ENCODE measurements at places on chromosomes 7 and 10. TPM values are rescaled to one million over a fixed set of nuclear protein-coding genes. Genes with fewer than 3 reads are reported as not detected.

- no peaks in the 10 kb centered on the region for H3K4me1 ChIP-seq
- H3K27me3 ChIP-seq = no peaks in the 10 kb centered on the region
- no peak overlapping the region for H3K27ac ChIP-seq
- DNase-seq = no peak
- no peaks in the 10 kb centered on the region for H3K36me3 ChIP-seq
Observed at GRCh38 chr7:4939971-4940728, 18.8 kb downstream of the MMD2 start.

Gene LLCFC1
- not detected for total RNA-seq

- H3K4me3 ChIP-seq = no peak overlapping the region
- H3K4me1 ChIP-seq = peaks cover 6% of the 10 kb centered on the region
- H3K36me3 ChIP-seq = no peaks in the 10 kb centered on the region
- DNase-seq = peak; percentile 26
- no peak overlapping the region for H3K27ac ChIP-seq
- H3K27me3 ChIP-seq = no peaks in the 10 kb centered on the region
Observed at GRCh38 chr10:75097666-75098285, 13.7 kb upstream of the SAMD8 start.

DNA sequence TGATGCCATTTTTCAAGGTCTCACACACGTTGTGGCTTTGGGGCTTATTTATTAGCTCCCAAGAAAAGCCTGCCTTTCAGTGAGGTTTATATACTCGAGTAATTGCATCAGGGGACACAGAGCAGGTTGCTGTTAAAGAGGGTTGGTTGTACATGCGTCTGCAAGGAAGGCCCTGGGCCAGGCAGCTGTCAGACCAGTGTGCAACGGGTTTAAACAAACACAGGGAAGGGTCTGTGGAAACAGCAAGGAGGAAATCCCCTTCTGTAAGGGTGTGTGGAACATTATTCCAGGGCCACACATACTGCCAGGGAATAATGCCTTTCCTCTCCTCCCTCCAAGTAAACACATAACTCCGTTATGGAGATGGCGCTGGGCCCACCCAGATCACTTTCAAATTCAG is 1.7 kb upstream of the CHST15 start:
- DNase-seq = no peak
- no peaks in the 10 kb centered on the region for H3K36me3 ChIP-seq
- peaks cover 33% of the 10 kb centered on the region for H3K27me3 ChIP-seq
- H3K4me1 ChIP-seq = no peaks in the 10 kb centered on the region
- H3K4me3 ChIP-seq = no peak overlapping the region

Gene CPA2
- not detected for total RNA-seq

- DNase-seq = peak; percentile 24
- 0 out of 2 replicates have a peak, but pooled peaks cover 2% of the 10 kb centered on the region for H3K4me1 ChIP-seq
- no peak overlapping the region for H3K27ac ChIP-seq
- H3K36me3 ChIP-seq = no peaks in the 10 kb centered on the region
- peaks cover 12% of the 10 kb centered on the region for H3K27me3 ChIP-seq
Observed at GRCh38 chr10:33735464-33735923, 401.0 kb upstream of the NRP1 start.

- H3K27me3 ChIP-seq = no peaks in the 10 kb centered on the region
- H3K4me1 ChIP-seq = peaks cover 11% of the 10 kb centered on the region
- no peaks in the 10 kb centered on the region for H3K36me3 ChIP-seq
- no peak overlapping the region for H3K27ac ChIP-seq
- DNase-seq = no peak
- H3K4me3 ChIP-seq = no peak overlapping the region
Observed at GRCh38 chr10:78771260-78771659, 297.5 kb upstream of the ZMIZ1 start.

- no peak overlapping the region for H3K4me3 ChIP-seq
- H3K4me1 ChIP-seq = no peaks in the 10 kb centered on the region
- no peak for DNase-seq
- H3K36me3 ChIP-seq = no peaks in the 10 kb centered on the region
- H3K27me3 ChIP-seq = peaks cover 2% of the 10 kb centered on the region
- no peak overlapping the region for H3K27ac ChIP-seq
Observed at GRCh38 chr10:52769966-52770365, 2.6 kb downstream of the MBL2 start.

Gene ADRB1
- total RNA-seq = not detected

DNA sequence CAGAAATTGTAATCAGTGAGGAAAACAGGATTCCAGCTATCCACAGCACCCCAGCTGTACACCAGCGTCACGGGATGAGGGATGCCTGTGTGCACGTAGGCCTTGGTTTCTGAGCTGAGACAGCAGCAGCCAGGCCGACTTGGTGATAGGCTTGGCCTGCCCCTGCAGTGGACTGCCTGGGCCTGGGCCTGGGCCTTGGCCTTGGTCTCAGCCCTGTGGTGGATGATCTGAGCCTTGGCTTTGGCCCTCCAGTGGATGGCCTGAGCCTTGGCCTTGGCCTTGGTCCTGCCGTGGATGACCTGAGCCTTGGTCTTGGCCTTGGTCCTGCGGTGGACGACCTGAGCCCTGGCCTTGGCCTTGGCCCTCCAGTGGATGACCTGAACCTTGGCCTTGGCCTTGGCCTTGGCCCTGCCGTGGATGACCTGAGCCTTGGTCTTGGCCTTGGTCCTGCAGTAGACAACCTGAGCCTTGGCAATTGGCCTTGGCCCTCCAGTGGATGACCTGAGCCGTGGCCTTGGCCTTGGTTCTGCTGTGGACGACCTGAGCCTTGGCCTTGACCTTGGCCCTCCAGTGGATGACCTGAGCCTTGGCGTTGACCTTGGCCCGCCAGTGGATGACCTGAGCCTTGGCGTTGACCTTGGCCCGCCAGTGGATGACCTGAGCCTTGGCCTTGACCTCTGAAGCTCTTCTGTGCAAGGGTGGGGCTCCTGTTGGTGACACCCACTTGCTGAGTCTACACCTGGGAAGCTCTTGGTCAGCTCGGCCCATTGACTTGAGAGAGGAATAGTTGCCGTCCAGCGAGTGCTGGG is 93.8 kb downstream of the CUX1 start:
- peak overlapping the region; percentile 86 for H3K27ac ChIP-seq
- peaks cover 31% of the 10 kb centered on the region for H3K4me1 ChIP-seq
- DNase-seq = peak; percentile 37
- H3K4me3 ChIP-seq = no peak overlapping the region

Measured in IMR-90 (cell line).